ENCODE measurements at places on chromosomes 12 and 14. TPM values are rescaled to one million over a fixed set of nuclear protein-coding genes. Genes with fewer than 3 reads are reported as not detected.
A peak's percentile ranks its signal among the peaks of the same experiment; 100 is the strongest.

The GALNT8 gene
- polyA plus RNA-seq = 4.0 TPM

DNA sequence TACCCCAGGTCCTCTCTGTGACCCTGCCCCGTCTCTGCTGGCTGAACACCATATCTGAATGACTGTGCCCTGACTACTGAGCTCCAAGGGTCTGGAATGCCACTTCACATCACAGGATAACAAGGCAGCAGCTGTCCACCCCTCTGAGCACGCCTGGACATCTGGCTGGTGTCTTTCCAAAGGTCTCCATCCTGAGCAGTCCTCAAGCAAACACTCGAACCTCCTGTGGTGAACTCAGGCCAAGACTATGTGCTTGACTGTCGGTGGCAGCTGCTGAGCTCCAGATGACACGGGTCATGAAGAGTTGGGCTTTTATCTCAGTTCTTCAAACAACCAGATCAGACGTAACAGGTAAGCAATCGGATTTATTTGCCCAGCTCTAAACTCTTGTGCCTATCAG, 117.2 kb upstream of the BCL2L14 start:
- H3K27me3 ChIP-seq = no peaks in the 10 kb centered on the region
- DNase-seq = no peak
- H3K4me3 ChIP-seq = no peak overlapping the region
- no peaks in the 10 kb centered on the region for H3K4me1 ChIP-seq

The CLEC4C gene
- not detected for polyA plus RNA-seq

- no peaks in the 10 kb centered on the region for H3K36me3 ChIP-seq
- H3K4me1 ChIP-seq = peaks cover 21% of the 10 kb centered on the region
- no peak overlapping the region for H3K4me3 ChIP-seq
- H3K27me3 ChIP-seq = peaks cover 24% of the 10 kb centered on the region
- H3K27ac ChIP-seq = peak overlapping the region; percentile 83
These were observed 4.7 kb downstream of the FLRT2 start for GRCh38 chr14:85534458-85535293.

DNA sequence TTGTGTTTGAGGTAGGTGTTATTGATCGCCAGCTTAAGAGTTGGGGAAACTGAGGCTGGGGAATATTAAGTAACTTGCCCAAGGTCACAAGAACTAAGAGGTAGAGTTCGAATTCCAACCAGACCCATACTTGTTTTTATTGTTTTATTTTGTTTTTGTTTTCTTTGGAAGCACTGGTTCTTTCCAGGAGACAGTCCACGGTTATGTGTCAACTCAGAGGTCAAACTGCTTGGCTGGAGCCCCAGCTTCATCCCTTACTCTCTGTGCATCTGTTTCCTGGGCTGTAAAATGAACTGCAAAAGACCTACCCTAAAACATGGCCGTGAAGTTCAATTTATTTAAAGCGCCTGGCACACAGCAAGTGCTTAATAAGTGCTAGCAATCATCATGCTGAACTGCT, 74.4 kb upstream of the MAP1LC3B2 start:
- no peak overlapping the region for H3K4me3 ChIP-seq
- no peaks in the 10 kb centered on the region for H3K36me3 ChIP-seq
- H3K4me1 ChIP-seq = no peaks in the 10 kb centered on the region
- no peak overlapping the region for H3K27ac ChIP-seq
- peak; percentile 26 for DNase-seq

DNA sequence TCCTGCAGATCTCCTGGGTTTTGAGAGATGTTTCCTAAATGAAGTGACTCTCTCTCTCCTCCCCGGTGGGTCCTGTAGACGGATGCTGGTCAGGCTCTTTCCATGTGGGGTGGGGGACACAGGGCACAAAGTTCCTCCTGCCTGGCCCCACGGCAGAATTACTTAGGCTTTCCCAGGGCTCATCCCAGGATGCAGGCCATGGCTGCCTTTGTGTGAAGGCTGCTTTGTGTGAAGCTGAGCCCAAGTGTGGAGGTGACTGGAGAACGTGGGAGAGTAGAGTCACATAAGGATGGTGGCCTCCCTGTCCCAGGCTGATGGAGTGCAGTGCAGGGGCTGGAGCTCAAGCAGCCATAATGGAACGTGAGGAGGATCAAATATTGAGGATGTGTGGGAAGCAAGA, 200.2 kb downstream of the ADGRD1 start:
- H3K4me3 ChIP-seq = no peak overlapping the region
- H3K27me3 ChIP-seq = no peaks in the 10 kb centered on the region
- no peaks in the 10 kb centered on the region for H3K36me3 ChIP-seq
- no peak for DNase-seq

DNA sequence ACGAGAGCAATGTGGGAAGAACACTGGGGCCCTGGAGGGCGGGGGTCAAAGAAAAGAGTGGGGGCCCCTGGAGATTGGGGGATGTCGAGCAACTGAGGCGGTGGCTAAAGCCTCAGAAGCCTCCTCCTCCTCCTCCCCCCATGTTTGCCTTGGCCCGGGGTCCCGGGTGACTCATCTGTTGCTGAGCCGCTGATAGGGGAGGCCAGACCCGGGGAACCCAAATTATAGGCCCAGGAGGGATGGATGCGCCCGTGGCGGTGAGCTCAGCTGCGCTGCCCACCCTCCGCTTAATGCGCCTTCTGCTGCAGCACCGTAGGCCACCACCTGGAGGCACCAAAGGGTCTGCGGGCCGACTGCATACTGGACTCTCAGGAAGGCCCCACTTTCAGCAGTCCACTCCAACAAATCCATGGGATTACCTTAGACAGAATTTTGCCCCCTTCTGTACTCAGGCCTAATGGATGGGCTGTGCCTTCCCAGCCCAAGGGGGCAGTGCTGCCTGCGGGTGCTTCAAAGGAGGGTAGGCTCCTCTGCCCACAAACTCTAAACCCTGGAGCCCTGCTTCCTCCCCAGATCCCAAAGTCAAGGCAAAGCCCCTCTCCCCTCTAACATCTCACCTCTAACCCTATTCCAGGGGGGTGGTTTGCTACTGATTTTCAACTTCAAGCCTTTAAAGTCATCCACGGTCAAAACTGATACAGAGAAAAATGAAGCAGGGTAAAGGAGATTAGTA, 2.6 kb upstream of the WNT10B start:
- H3K36me3 ChIP-seq = no peaks in the 10 kb centered on the region
- DNase-seq = no peak
- H3K4me3 ChIP-seq = no peak overlapping the region
- H3K27me3 ChIP-seq = peaks cover 54% of the 10 kb centered on the region
- H3K4me1 ChIP-seq = peaks cover 24% of the 10 kb centered on the region

DNA sequence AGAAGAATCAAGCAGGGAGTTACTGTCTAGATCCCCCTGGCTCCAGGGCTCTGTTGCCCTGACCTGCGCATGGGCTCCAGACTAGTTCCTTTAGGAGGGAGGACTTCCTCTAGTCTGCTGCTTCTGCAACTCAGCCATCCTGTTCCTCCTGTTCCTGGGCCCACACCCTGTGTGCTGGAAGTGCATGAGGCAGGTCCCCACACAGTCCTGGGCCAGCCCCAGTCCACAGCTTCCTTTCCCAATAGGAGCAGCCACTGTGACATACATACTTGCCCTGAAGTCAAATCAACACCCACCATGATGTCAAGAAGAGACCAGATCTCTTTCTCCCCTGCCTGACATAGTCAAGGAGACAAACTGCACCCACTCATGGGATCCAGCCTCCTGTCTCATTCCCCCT, 1.3 kb downstream of the SDR9C7 start:
- no peaks in the 10 kb centered on the region for H3K36me3 ChIP-seq
- H3K27me3 ChIP-seq = no peaks in the 10 kb centered on the region
- peak; percentile 26 for DNase-seq
- no peak overlapping the region for H3K27ac ChIP-seq
- H3K4me1 ChIP-seq = no peaks in the 10 kb centered on the region
- H3K4me3 ChIP-seq = no peak overlapping the region

The RERG gene
- polyA plus RNA-seq = 39.3 TPM

The ZNF740 gene
- polyA plus RNA-seq = 11.3 TPM

The RESF1 gene
- 22.1 TPM for polyA plus RNA-seq

The RHOJ gene
- polyA plus RNA-seq = 14.9 TPM

GRCh38 chr12:76024942-76025600, 6.5 kb downstream of the PHLDA1 start:
- H3K4me3 ChIP-seq = no peak overlapping the region
- H3K4me1 ChIP-seq = peaks cover 11% of the 10 kb centered on the region
- no peaks in the 10 kb centered on the region for H3K27me3 ChIP-seq
- no peak for DNase-seq
- no peaks in the 10 kb centered on the region for H3K36me3 ChIP-seq
- H3K27ac ChIP-seq = peak overlapping the region; percentile 24

GRCh38 chr12:48296586-48297282, 54.0 kb downstream of the ZNF641 start:
- H3K27me3 ChIP-seq = no peaks in the 10 kb centered on the region
- peak overlapping the region; percentile 7 for H3K27ac ChIP-seq
- H3K4me1 ChIP-seq = no peaks in the 10 kb centered on the region
- DNase-seq = peak; percentile 96

DNA sequence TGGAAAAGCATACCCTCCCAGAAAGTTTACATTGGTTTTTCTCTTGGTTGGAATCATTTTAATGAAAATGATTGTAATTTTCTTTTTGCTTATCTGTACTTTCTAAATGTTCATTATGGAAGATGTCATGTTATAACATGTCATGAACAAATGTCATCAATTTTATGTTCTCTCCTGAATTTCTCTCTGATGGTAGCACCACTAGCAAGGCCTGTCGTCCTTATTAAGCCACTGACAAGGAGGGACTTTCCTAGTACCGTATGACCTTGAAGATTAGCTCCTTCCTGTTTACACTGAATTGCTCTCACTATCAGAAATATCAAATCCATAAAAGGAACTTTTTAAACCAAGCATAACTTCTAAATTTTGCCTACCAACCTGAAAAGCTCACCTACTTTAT, 99.0 kb downstream of the ESR2 start:
- H3K27me3 ChIP-seq = no peaks in the 10 kb centered on the region
- H3K4me1 ChIP-seq = peaks cover 37% of the 10 kb centered on the region
- no peak for DNase-seq
- H3K4me3 ChIP-seq = no peak overlapping the region
- no peaks in the 10 kb centered on the region for H3K36me3 ChIP-seq

- DNase-seq = peak; percentile 69
- H3K27me3 ChIP-seq = no peaks in the 10 kb centered on the region
- H3K36me3 ChIP-seq = no peaks in the 10 kb centered on the region
- H3K27ac ChIP-seq = no peak overlapping the region
- H3K4me1 ChIP-seq = no peaks in the 10 kb centered on the region
These were observed 13.2 kb upstream of the ARF6 start for GRCh38 chr14:49879646-49880204.

- no peaks in the 10 kb centered on the region for H3K4me1 ChIP-seq
- no peak overlapping the region for H3K27ac ChIP-seq
- no peak overlapping the region for H3K4me3 ChIP-seq
- no peak for DNase-seq
- no peaks in the 10 kb centered on the region for H3K27me3 ChIP-seq
These were observed 22.4 kb upstream of the MARK3 start for GRCh38 chr14:103362780-103363179.

The RPL10L gene
- polyA plus RNA-seq = not detected

- peaks cover 4% of the 10 kb centered on the region for H3K4me1 ChIP-seq
- peak overlapping the region; percentile 23 for H3K4me3 ChIP-seq
- H3K27me3 ChIP-seq = no peaks in the 10 kb centered on the region
- no peak for DNase-seq
- H3K36me3 ChIP-seq = no peaks in the 10 kb centered on the region
These were observed 916 bp upstream of the PAWR start for GRCh38 chr12:79691511-79692248.

The NFE2 gene
- 0.80 TPM for polyA plus RNA-seq

The CMKLR1 gene
- 4.6 TPM for polyA plus RNA-seq

The TMEM229B gene
- 31.9 TPM for polyA plus RNA-seq

The NANOG gene
- polyA plus RNA-seq = 0.08 TPM

DNA sequence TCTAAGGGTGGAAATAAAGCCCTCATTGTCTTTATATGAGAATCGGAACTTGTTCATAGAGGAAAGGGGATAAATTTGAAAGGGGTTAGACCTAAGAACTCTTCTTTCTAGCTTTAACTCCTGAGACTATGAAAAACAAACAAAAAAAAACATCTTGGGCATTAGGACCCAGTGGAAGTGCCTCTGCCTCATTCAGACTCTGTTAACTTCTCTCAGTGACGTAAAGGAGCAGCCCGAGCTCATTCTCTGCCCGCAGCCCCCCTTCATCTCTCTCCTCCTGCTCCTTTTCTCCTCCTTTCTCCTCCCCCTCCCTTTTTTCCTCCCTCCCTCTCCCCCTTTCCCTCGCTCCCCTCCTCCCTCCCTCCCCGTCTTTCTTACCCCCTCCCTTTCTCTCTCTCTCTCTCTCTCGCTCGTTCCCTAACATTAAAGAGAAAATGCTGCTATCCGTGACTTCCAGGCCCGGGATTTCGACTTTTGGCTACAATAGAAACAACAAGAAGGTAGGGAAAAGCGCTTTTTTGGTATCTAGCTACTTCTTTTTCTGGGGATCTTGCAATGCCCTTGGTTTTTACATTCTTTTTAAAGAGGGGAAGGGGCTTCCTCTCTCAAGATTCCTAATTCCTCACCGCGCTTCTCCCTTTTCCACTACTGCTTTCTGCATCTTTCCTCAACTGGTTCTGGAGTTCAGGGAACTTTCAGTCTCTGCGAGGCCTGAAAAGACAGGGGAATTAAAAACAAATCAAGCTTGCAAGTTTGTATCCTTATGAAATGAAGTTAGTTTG, at the start of gene RBMS2:
Gene RBMS2, plus strand, starts transcription at position 231 of the 782 bp plus-strand sequence. Its CDS starts 204 bp downstream, at position 435.
- DNase-seq = peak; percentile 96
- H3K4me3 ChIP-seq = peak within 1 kb of the TSS; percentile 36
- no peaks in the 10 kb centered on the region for H3K36me3 ChIP-seq
- H3K27me3 ChIP-seq = no peaks in the 10 kb centered on the region
- peaks cover 10% of the 10 kb centered on the region for H3K4me1 ChIP-seq
- peak within 1 kb of the TSS; percentile 86 for H3K27ac ChIP-seq

DNA sequence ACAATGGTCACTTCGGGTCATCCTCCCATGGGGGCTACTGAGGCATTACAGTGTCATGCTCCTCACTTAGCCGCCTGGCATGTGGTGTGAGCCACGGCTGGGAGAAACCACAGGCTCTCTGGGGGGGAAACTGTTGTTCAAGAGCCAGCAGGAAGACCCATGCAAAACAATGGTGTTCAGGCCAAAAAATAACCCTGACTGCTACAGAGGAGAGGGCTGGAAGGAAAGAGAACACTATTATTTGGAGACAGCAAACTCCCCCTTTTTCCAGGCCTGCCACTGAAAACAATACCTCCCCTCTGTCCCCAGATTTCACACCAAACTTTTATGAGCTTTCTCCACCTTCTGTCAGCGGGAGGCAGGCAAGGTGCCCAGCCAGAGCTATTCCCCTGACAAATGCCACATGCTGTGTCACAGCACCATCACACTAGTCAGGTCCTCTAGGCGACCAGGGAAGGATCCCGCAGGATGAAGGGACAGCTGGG, 83.7 kb downstream of the CHGA start:
- no peaks in the 10 kb centered on the region for H3K27me3 ChIP-seq
- peak overlapping the region; percentile 83 for H3K27ac ChIP-seq
- no peak overlapping the region for H3K4me3 ChIP-seq

Data from adrenal gland (tissue), 19 donors.